ENCODE measurements at places on chromosomes 2 and 18.
A peak's percentile ranks its signal among the peaks of the same experiment; 100 is the strongest.

DNA sequence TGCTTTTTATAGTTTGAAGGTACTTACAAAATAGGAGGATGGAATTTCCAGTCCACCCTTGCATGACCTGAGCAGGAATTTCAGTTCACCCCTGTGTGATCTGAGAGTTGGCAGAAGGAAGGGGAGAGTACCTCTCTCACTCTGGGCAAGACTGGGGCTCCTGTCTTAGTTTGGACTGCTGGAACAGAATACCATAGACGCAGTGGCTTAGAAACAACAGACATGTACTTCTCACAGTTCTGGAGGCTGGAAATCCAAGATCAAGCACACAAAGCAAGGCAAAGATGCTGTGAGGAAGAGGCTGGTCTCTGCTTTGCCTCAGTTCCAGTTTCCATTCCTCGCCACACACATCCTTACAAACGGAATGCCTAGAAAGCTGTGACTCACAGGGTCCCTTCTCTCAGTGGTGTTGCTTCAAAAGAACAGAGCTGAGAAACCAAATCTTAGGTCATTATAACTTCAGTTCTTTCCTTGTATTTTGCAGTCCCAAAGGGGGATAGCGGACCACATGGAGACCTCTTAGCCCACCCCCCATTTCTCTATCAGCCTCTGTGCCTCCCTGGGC is 108.8 kb upstream of the HAAO start:
- DNase-seq, result no peak

DNA sequence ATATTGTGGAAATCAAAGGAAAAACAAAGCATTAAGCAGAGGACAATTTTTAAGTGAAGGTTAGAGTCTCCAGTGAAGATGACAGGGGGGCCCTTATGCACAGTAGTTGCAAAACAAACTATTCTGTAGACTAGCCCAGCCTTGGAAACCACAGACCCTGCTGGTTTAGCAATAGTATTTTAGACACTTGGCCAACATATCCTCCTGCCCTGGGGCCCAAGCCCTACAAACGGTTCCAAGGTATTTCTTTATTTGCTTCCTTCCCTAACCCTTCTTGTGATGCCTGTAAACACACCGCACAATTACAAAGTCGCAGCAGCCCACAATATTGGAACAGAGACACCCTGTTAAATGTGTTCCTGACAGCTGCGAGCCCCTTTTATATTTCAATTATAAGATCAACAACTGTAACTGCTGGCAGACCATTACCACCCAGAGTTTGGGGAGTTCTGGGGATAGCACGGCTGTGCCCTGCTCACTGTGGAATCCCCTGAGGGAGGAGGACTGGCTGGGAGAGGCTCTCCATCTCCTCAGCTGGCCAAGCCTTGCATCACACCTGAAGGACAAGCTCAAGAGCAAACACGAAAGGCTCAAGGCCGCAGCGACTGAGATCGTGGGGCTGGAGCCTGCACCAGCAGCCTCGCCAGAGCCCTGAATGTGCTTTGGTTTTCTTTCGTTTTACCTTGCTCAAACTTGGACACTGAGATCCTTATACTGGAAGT is 282.2 kb upstream of the ATP5MC3 start:
- DNase-seq, result no peak

- DNase-seq, result no peak
Observed at GRCh38 chr18:76741346-76741745, 81.0 kb upstream of the ZNF236 start.

DNA sequence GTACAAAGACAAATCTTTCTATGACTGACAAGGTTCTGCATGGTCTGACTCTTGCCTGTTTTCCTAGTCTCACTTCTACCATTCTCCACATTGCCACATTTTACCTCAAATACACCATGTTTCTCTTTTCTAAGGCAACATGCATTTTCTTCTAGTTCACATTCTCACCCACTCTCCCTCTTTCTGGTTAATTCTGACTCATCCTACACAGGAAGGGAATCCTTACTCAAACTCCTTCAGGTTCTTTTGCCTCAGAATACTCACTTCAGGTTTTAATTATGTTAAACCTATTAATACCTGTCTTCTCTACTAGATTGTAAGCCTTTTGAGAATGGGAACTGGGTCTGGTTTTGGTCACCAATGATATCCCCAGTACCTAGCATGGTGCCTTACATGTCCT is 47.2 kb downstream of the MAP2 start:
- no peak for DNase-seq

DNA sequence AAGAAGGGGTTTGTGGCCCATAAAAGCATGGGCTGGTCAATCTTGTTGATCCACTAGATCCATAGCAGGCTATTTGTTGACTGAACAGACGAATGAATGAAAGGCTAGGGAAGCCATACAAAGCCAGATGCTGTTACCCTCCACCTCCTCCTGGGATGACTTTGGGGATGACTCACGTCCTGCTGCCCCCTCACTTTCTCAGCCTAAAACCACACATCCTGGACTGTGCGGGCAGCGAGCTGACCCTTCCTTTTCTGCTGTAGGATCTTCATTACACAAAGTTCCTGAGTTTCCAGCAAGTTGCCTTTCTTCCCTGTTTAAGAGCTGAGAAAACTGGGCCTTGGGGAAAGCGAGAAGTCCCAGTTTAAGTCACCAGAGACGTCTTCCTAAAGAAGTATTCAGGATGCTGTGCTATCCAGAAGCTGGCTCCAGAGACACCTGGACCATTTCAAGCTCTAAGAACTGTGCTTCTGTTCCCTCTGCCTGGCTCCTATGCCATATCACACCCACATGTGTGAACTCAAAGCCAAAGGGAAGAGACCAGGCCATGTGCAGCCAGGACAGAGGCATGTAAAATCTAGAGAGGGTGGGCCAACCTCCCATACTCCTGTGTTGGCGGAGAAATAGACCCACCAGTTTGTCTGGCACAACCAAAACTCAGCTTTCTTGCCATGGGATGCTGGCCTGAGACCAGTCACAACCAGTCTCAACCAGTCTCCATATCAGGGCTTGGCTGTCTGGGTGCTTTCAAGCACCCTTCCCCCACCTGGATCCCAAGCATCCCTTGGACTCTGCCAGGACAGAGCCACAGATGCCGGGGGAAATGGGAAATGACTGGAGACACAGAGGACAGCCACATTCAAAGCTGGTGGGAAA is 4.7 kb upstream of the SLC20A1 start:
- peak; percentile 33 for DNase-seq

- no peak for DNase-seq
Observed at GRCh38 chr18:55163550-55163949, 204.3 kb upstream of the CCDC68 start.

- DNase-seq, result no peak
Observed at GRCh38 chr2:107069890-107070289, 183.9 kb upstream of the ST6GAL2 start.

- no peak for DNase-seq
Observed at GRCh38 chr2:105541189-105542050, 142.6 kb upstream of the FHL2 start.

DNA sequence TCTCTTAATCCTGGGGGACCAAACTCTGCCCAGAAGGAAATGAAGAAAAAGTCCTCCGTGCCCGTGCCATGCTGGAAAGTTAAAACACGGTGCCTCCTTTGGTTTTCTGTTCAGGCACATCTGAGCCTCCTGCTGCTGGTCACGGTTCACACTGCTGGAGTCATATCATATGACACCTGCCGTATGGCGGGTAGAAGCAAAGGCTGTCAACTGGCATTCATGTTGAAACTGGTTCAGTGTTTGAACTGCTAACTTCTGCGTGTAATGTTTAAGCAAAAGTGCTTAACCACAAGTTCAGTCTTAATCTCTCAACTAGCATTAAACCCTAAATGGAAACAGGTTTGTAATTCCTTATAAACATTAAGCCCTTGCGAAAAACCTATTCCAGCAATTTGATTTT is 3.1 kb downstream of the STK39 start:
- peak; percentile 90 for DNase-seq

Measured in activated CD4-positive, alpha-beta T cell treated with anti-CD3 and anti-CD28 coated beads, Interleukin-10, Interleukin-2, amounts not matched to agents 100 ng/mL and 50 ng/mL, durations not matched to agents 16 hours and 8 hours (primary cell).